ENCODE measurements at places on chromosomes 1 and 21.
A peak's percentile ranks its signal among the peaks of the same experiment; 100 is the strongest.

- DNase-seq: no peak
Observed at GRCh38 chr1:16118706-16119105, 37.2 kb downstream of the EPHA2 start.

- no peak for DNase-seq
Observed at GRCh38 chr21:41254090-41254700, 62.4 kb upstream of the FAM3B start.

GRCh38 chr1:204495078-204495753 lies 611 bp upstream of the PIK3C2B start:
- DNase-seq: no peak

DNA sequence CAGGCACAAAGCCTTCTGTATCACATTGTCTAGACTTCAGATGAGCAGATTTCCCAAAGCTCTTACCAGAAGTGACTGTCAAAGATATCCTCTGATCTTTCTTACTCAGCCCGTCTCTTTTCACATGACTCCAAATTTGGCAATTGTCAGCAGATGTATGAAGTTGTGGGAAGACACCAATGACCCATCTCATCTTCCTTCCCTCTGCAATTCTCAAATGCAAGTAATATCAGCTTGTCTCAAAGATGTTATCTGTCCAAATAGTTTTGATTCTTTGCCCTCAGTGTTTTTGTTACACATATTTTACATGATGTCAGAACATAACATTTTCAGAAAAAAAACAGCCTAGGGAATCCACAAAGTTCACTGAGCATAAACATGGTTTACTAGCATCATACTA lies 45.1 kb upstream of the RGS2 start:
- DNase-seq: no peak

DNA sequence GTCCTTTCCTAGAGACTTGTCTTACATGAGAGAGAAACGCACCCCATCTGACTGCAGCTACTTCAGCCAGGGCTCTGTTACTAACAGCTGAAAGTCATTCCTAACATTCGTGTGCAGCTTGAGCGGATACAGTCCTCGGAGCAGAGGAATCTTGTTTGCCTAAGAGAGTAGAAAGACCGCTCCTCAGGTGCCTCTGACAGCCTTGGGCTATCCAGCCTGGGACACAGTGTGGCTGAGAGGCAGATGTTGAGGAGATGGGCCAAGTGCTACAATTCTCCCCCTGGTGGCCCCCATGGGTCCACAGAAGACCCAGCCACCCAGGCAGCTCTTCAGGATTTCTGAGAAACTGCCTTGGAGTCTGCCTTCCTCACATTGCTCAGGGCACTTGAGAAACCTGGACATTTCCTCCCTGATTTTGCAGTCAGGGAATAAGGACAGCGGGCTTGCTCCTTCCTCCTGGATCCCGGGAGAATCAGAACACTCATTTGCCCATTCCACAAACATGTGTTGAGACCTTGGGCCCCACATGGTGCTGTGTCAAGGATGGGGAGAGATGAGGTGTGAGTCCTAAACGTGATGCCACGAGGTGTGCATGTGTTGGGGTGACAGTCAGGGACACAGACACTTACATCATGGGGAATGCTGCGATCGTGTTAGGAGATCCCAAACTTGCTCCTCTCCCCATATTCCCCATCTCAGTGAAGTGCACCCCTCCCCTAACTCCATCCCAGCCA lies 13.1 kb downstream of the TRIM62 start:
- DNase-seq: no peak

DNA sequence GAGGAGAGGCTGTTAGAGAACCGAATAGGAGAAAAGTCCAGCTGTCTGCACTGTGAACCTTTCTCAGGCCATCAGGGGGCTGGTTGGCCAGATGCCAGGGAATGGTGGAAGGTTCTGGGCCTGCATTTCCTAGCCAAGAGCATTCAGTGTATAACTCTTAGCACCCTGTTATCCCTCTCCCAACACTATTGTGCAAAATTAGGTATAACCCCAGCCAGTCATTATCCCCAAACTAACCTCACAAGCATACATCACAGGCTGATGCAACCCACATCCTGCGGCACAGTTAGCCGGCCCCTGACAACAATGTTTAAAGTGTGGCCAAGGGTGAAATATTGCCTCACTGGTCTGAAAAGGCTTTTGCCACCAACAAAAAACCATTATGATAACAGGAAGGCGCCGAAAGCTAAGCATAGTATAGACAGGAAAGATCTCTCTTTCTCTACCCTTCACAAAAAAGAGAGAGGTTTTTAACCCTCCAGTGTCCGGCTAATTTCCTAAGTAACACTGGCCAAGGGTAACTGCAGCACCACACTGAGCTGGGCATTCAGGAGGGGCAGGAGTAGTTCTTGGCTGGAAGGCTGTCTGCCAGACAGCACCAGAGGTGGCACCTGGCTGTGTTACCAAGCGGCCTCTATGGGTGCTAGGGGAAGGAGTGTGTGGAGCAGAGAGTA lies 77.3 kb upstream of the BCAR3 start:
- no peak for DNase-seq

GRCh38 chr1:30572192-30572591 lies 151.2 kb downstream of the MATN1 start:
- DNase-seq: no peak

GRCh38 chr1:229155472-229155871 lies 115.4 kb upstream of the RAB4A start:
- DNase-seq: no peak

- DNase-seq: peak; percentile 49
Observed at GRCh38 chr1:174963529-174964125, 36.1 kb upstream of the CACYBP start.

GRCh38 chr1:29688471-29689365 lies 452.4 kb downstream of the PTPRU start:
- no peak for DNase-seq

DNA sequence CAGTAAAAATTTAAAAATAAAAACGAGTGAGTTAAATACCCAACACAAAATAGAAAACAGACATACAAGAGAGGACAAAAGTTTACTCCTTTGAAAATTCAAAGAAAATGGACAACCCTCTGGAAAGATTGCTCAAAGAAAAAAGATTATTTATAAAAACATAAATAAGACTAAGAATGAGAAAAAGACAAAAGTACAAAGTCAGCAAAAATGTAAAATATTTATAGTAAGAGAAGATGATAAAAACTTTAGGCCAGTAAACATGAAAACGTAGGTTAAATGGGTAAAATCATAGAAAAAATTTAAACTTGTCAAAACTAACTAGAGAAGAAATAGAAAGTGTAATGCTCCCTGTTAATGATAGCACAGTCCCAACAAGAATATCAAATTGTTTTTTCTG lies 31.9 kb upstream of the SLC45A1 start:
- DNase-seq: no peak

- DNase-seq: no peak
Observed at GRCh38 chr21:33775100-33775828, 133.0 kb downstream of the ITSN1 start.

DNA sequence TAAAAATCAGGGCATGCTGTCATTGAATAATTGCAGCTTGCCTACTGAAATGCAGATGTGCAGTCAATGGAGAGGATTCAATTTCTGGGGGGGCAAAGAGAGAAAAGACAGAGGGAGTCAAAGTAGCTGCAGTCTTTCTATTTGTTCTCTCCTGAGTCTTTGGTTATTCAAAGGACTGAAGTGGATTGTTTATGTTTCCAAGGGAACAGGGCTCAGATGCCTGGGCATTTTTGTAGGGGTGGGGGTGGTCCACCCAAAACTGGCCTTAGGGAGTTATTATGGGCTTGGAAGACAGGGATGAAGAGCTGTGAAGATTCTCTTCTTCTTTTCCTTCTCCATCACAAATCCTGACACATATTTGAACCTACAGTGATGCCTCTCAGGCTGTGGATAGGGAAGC lies 408.8 kb upstream of the DAB1 start:
- no peak for DNase-seq

DNA sequence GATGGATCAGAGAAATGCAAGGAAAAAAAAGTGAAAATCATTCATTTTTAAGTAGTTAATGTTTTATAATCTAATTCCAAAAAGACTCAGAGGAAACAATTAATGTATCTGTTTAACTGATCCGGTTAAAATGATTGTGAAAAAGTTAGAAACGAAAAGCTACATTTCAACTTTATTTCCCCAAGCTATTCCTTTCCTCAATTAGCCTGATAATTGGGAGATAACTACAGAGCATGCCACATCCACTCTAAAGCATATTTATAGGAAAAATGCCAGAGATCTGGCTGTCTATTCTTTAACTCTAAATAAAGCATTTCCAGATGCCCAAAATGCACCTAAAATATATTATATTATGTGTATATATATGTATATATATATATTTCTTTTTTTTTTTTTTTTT lies 35.9 kb upstream of the XPR1 start:
- DNase-seq: no peak

GRCh38 chr1:109901141-109901523 lies 9.5 kb upstream of the CSF1 start:
- DNase-seq: no peak

DNA sequence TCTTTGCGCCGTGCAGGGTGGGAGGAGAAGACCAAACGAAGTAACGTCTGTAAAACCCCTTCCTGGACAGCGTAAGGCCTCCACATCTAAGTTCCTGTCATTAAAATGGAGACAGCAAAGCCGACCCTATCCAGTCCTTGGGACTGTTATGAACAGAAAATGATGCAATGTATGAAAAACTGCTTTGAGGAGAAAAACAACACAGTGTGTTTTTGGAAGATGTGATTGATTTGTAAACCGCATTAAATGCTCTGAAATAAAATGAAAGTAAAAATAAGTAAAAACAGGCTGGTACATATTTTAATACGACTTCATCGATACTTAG lies 827 bp upstream of the URB1 start:
- no peak for DNase-seq

- DNase-seq: no peak
Observed at GRCh38 chr1:43520100-43520778, 10.4 kb upstream of the PTPRF start.

DNA sequence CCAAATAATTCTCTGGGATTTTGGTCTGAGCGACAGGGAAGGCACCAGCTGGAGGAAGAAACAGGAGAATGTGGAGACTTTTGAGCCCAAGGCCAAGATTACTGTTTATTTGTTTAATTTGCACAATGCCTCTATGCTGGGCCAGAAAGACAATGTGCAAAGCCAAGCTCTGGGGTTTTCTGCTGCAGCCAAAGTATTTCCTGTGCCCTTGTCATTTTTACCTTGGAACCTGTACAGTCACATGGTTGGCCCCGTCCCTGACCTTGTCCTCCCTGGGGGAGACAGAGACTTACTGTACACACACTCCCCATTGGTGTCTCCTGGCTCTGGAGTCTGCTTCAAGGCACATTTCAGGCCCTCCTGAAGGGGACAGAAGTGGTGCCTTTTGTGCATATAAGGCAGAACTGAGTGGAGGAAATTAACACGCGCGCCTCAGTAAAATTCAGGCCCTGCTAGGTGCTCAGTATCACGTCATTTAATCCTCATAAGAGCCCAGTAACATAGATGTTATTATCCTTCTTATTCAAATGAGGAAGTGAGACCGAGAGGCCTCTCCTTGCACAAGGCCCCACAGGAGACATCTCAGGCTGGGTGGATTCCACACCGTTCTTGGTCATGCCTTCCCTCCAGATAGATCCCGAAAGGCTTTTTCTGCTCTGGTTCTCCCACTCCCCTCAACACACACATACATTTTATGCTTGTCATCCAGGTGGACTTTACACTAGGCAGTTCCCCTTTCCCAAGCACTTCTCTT lies 21.1 kb downstream of the C1orf115 start:
- DNase-seq: no peak

GRCh38 chr1:232818040-232818439 lies 12.8 kb downstream of the MAP10 start:
- DNase-seq: no peak
